Activated naive CD4-positive, alpha-beta T cell treated with anti-CD3 and anti-CD28 coated beads, Interleukin-2, amount 10 ng/mL, durations not matched to agents 7 days and 5 days (primary cell): ENCODE measurements at places on chromosomes 16 and 17.

DNA sequence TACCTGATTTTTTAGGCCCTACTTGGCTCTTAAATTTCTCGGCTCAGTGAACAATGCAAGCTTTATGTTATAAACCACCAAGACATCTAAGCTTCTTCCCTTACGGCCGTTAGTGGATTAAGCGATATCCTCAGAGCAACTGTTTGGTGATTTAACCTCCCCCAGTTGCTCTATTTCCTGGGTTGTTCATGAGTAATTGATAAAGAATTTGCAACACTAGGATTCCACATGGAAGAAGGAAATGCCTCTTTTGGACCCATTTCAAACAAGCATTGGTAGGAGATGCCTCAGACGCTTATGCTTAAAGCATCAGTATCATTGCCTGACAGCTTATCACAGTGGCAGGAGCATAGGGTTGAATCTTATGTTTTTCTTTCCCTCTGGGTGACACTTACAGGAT, 65.3 kb downstream of the RBFOX1 start:
- no peak for DNase-seq

DNA sequence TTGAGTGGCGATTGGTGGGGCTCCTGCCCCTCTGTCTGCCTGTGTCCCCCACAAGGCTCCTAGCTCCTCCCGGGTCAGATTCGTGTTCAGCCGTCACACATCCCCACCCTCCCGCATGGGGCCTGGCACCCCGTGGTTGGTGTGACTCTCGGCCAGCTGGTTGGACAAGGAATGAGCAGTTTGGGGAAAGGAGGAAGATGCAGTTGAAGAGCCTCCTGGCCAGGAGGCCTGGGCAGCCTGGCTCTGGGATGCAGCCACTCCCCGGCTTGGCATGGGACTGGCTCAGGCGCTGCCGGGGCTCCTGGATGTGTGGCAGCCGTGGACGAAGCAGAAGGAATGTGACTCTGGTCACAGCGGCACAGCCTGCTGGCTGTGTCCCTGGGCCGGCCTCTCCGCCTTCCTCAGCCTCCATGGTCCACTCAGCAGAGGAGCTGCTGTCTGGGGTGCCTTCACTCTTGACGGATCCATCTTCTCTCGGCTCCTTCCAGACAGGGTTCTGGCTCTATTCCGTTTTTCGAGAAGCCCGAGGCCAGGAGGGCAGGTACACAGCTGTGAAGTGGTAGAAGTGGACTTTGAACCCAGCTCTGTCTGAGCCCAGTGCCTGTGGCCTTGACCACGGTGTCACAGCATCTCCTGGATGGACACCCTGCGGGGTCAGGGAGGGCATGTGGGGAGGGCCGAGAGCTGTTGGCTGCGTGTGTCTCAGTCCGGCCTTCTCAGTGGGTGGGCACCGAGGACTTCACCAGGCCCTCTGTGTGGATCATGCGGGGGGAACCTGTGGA, 2.1 kb downstream of the TRAF7 start:
- DNase-seq, result no peak

GRCh38 chr17:76727745-76728456, 1.3 kb downstream of the METTL23 start:
- peak; percentile 41 for DNase-seq

- DNase-seq, result no peak
Observed at GRCh38 chr16:2081201-2082084, 33.7 kb downstream of the TSC2 start.

- peak; percentile 79 for DNase-seq
Observed at GRCh38 chr16:78770353-78771091, 671.1 kb downstream of the WWOX start.

- DNase-seq, result no peak
Observed at GRCh38 chr17:37182786-37183465, 192.9 kb upstream of the C17orf78 start.

GRCh38 chr16:62954144-62955032, 918.1 kb upstream of the CDH8 start:
- no peak for DNase-seq
